ENCODE measurements at places on chromosomes 7 and 10.

GRCh38 chr7:128206017-128206746 is 34.9 kb upstream of the LEP start:
- DNase-seq: no peak

DNA sequence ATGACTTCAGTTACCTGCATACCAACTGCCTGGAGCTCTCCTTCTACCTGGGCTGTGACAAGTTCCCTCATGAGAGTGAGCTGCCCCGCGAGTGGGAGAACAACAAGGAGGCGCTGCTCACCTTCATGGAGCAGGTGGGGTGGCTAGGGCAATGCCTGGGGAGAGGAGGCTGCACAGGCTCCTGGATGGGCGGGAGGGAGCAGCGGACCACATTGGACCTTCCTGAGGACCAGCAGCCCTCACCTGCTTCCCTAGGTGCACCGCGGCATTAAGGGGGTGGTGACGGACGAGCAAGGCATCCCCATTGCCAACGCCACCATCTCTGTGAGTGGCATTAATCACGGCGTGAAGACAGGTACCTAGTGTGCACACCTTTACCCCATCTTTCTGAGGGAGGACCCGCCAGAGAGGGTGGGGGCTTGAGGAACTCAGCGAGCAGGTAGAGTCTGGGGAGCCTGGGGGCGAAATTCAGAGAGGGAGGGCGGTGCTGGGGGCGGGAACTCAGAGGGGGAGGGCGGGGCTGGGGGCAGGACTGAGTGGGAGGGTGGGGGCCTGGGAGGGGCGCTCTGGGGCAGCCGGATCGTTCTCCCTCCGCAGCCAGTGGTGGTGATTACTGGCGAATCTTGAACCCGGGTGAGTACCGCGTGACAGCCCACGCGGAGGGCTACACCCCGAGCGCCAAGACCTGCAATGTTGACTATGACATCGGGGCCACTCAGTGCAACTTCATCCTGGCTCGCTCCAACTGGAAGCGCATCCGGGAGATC is 9.0 kb downstream of the AEBP1 start:
- DNase-seq: no peak

GRCh38 chr7:50710441-50711154 is 72.1 kb downstream of the GRB10 start:
- DNase-seq: no peak

DNA sequence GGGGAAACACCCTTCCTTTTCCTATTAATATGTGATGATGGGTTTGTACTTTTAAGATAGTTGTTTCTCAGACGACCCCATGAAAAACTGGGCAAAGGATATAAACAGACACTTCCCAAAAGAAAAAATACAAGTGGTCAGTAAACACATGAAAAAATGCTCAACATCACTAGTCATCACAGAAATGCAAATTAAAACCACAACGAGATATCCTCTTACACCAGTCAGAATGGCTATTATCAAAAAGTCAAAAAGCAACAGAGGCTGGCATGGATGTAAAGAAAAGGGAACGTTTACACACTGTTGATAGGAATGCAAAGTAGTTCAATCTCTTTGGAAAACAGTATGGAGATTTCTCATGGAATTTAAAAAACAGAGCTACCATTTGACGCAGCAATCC is 111.4 kb upstream of the ZEB1 start:
- DNase-seq: no peak

DNA sequence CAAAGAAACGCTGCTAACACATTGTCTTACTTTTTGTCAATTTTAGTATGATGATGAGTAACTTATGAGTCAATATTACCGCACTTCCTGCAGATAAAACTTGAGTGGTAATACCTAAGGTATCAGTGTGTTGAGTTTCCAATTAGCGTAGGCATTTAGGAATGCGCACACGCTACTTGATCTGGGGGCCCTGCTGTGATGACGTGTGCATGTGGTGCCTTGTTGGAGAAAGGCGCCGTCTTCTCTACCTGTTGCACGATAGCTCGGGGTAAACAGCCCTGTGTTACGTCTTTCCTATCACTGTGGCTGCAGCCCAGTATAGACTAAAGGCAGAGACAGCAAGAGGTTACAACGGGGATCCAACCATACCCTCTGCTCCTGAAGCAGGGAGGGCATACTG is 476.8 kb upstream of the ADARB2 start:
- DNase-seq: no peak

DNA sequence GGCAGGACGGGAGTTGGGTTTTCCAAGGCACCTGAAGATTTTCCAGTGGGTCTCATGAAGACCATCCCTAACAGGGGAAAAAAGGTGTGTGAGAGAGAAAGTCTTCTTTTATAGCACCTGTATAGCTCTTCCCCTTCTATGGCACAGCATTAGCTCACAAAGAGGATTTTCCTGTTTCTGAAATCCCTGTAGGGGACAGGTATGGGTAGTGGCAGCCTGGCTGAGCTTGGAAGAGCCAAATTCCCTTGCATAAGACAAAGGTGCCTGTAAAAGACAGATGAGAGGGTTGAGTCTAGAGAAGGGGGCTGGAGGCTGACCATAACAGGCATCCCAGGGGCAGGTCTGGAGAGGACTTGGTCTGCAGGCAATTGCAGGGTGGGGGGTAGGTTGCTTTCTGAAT is 63.7 kb downstream of the COL13A1 start:
- no peak for DNase-seq

GRCh38 chr10:121702351-121703320 is 104.4 kb upstream of the FGFR2 start:
- no peak for DNase-seq

- no peak for DNase-seq
Observed at GRCh38 chr7:36182854-36183604, 30.0 kb downstream of the EEPD1 start.

DNA sequence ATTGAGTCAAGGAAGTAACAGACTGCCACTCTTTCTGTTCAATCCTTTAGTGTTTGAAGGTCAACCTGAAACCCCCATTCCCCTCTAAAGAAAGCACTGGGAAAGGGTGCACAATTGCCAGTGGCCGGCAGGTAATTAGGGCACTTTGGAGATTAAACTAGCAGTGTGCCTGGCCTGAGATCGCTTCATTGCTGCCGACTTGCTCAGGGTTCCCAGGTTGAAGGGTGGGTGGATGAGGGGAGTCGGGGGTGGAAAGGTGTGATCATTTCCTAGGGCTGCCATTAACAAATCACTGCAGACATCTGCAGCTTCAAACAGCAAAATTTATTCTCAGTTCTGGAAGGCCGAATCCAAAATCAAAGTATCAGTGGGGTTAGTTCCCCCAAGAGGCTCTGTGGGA is 16.3 kb upstream of the BTBD16 start:
- DNase-seq: no peak

DNA sequence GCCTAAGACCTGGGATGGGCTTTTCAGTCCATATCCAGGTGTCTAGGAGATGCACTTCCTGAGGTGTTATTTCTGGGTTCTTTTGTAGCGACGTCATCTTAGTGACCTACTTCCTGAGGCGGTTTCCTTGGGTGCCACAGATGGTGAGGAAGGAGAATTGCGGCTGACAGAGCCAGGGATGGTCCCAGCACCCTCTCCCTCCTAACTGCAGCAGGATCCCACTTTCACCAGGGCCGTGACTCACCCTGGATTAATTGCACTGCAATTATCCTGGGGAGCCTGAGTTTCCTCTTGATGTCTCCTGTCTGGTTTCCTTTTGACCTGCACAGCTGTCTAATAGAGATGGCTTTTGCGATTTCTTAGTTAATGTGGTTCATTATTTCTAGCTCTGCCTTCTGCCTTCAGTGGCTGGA is 271.7 kb downstream of the TCF7L2 start:
- DNase-seq: no peak

- DNase-seq: no peak
Observed at GRCh38 chr10:30215623-30216022, 133.5 kb downstream of the MTPAP start.

- DNase-seq: no peak
Observed at GRCh38 chr10:128518000-128518399, 391.8 kb upstream of the MKI67 start.

GRCh38 chr10:125037145-125037877 is 95.4 kb downstream of the ZRANB1 start:
- no peak for DNase-seq

- no peak for DNase-seq
Observed at GRCh38 chr7:143354965-143355364, 7.5 kb downstream of the FAM131B start.

DNA sequence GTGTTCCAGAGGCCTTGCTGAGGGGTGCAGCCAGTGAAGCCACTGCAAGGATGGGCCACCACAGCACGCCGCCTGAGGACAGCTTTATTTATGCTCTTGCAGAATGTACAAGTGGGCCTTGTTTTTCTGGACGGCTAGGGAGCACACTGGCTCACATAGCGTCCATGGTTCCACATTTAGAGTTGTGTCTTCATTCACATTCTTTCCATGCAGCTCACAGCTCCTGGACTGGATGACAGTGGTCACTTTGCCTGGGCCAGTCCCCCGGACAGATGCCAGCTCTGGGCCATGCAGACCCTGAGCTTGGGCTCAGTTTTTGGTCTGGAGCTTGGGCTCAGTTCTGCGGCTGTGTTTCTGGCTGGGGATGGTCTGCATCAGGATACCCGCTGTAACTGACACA is 2.6 kb upstream of the C10orf71 start:
- no peak for DNase-seq

GRCh38 chr7:117870448-117871130 is 2.7 kb downstream of the CTTNBP2 start:
- no peak for DNase-seq

DNA sequence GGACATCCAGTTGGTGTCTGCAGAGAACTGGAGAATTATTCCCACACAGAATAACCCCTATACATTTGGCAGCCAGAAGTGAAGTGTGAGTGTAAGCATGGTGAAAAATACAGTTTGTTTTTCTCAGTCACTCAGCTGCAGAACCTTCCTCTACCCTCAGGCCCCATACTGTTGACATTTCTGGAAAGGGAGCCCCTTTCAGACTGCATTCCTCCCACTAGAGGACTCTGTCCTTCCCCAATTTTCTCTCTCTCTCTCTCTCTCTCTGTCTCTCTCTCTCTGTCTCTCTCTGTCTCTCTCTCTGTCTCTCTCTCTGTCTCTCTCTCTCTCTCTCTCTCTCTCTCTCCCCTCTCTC is 86.8 kb upstream of the STEAP1B start:
- no peak for DNase-seq

DNA sequence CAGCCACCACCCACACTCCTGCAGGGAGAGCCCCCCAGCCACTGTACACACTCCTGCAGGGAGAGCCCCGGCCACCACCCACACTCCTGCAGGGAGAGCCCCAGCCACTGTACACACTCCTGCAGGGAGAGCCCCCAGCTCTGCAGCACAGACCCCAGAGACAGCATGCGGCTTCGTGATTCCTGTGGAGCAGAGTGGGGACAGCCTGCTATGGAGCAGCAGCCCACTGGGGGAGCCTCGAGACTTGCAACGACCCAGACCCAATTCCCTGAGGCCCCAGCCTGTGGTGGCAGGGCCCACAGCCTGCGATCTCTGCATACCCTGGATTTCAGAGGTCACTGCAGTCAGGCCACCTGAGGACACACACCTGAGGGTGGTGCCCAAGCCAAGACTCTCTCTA is 523.1 kb downstream of the DNAJB6 start:
- DNase-seq: no peak

GRCh38 chr10:94018107-94018506 is 24.4 kb downstream of the PLCE1 start:
- no peak for DNase-seq

DNA sequence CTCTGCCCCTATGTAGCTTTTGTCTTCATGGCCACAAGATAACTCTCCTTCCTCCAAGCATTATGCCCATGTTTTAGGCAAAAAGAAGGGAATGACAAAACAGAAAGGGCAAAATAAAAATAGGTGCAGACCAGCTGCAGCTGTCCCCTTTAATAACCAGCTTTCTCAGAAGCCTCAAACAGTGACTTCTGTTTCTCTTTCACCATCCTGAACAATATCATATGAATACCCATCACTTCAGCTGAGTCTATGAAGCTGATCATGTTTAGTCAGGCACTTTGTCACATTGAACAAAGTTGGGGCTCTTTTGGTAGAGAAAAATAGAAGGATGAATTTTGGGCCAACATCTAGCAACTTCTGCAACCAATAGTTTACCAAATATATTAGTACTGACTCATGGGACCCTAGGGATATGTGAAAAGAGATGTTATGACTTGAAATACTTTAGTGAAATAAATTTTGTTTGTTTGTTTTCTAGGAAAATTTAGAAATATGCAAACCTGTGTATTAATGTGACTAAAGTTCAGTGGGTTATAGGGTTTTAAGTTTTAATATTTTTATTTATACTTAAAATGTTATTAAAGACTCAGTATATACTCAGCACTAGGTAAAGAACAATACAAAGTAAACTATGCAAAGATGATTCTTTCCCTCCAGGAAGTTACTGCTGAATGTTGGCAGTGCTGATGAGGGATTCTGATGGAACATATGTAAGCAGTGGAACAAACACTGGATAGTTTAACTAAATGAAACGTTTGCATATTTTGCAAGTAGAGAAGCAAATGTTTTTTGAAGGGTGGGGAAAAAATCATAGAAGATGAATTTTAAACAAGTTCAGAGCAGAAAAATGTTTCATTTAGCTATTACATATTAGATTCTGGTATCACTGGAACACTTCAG is 133.7 kb downstream of the FOXP2 start:
- DNase-seq: no peak

DNA sequence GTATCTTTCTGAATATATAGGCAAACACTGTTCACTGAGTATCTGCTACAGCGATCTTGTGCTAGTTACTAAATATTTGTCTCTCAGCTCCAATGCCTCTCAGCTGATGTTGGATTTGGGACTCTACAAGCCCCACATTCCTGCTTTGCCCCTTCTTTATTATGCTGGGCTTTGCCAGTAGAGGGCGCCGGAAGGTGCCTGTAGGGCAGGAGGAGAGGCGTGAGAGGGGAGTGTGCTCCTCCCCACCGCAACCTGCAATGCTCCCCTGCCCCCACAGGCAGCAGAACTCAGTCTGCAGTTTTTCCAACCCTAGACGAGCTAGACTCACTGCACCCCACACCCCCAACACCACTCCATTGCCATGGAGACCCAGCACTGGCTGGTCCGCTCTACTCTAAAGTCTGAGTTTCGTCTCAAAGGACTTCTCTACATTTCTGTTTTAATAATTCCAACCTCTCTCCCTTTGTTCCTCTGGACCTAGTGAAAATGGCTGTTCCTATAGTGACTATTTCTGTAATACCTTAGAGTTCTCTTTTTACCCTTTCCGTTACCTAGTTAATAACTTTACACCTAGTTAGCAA is 337.6 kb downstream of the CCSER2 start:
- peak; percentile 20 for DNase-seq

- DNase-seq: no peak
Observed at GRCh38 chr7:155191137-155191536, 106.5 kb upstream of the INSIG1 start.
